CD4-positive, alpha-beta T cell treated with Interleukin-2 at 100 ng/mL for 4 hours (primary cell): ENCODE measurements at places on chromosomes 1 and 21.

DNA sequence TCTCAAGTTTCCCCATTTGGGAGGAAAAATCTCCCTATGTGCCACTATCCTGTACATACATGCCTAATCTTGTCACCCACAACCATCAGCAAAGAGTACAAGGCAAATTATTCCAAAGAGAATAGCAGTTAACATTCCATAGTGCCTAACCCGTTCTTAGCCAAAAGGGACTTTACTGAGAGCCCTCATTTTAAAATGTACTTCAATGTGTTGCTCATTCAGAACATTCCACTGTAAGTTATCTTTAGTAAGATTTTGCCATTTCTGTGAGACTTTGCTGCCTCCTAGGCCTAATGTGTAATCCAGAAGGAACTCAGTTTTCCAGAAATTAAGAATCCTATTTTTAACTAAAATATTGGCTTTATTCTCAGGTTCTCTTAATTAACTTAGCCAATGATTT is 11.3 kb upstream of the MRPL55 start:
- DNase-seq: no peak

GRCh38 chr21:31870472-31871193 is 2.2 kb upstream of the HUNK start:
- no peak for DNase-seq

DNA sequence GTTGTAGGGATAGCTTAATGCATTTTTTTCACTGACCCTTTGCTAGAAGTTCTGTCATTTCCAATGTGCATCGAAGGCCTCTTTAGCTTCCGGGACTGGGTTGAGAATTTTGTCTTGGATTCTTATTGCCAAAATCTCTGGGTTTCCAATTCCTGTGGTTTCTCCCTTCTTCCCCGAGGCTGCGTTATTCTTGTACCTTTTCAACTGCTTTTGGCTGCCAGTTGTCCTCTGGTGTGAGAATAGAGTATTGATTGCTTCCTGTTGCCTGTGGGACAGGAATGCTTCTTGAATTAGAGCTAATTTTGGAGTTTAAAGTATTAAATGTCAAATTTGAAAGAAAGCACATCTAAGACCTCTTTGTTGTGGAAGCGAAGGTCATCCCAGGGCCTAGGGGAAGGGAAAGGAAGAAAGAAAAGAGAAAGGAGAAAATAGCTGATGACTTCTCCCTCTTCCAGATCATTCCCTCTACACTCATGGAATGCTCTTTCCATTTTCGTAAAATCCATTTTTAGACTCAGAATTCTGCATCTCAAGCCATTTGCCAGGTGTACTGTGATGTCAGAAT is 21.1 kb downstream of the HUNK start:
- DNase-seq: no peak

- no peak for DNase-seq
These were observed 169.6 kb downstream of the TGFB2 start for GRCh38 chr1:218514689-218515088.

GRCh38 chr1:52264530-52265115 is 101.4 kb downstream of the CC2D1B start:
- no peak for DNase-seq

DNA sequence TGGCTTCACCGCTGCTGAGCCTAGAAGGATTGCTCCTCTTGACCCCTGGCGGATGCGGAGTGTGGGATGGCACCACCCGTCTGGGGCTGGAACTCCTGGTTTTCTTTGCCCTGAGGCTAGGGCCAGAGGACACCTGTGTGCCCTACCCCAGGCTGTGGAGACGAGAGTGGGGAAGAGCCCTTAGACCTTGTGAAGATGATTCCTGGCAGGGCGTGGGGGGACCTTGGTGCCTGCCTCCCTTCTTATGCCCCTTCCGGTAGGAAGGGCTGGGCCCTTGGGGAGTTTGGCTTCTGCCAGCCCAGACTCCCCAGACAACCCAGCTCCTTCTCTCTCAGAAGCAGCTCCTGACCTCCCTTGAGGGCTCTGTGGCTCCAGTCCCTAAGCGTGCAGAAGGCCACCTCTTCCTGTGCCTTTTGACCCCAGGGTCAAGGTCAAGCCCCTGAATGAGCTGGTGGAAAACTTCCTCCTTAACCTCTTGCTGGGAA is 891 bp downstream of the RPS6KA1 start:
- DNase-seq: no peak

DNA sequence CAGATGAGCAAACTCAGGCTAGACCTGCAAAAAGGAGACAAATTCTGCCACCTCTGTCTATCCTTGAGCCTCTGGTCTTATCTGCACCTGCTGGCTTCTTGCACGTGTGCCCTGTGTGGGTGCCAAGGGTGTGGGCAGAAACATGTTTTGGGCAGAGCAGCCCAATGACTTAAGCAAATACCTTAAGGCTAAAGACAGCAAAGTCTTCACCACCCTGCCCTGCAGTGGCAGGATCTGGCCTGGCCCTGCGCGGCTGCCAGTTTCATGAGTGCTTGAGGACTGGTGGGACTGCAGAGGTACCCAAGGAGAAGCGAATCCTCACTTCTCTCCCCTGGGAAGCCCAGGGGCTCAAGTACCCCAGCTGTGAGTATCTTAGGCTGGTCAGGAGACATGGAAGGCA is 3.8 kb upstream of the SLC26A9 start:
- no peak for DNase-seq

DNA sequence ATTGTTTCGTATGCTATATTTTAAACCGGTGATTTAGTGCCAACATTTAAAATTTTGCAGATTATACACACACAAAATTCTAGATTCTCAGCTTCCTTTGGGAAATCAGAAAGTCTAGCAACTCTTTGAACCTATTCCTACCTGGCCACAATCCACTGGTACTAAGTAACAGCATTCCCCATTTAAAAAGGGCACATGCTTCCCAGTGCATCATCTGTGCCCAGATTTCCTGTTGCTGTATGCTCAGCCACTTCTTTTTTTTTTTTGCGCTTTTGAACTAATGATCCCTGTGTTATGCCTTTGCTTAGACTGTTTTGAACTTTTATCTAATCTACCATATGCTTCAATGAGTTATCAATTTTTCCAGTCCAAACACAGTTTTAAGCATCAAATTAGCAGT is 548.4 kb downstream of the PLPP3 start:
- DNase-seq: no peak

GRCh38 chr1:223147873-223148272 is 4.8 kb upstream of the TLR5 start:
- no peak for DNase-seq

DNA sequence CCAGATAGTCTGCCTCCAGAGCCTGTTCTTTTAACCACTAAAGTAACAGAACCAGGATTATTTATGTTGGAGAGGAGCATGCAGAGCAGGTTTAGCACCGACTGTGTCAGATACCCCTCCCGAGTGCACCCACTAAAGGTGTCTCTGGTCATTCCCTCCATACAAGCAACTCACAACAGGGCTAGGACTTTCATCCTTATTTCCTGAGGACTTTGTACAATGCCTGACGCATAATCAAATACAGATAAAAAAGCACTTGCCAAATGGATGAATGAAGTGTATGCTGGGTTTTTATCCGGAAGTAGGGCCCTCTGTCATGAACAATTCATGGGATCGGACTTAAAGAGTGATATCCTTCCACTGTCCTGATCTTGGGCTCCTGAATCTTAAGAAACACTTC is 26.0 kb downstream of the RPL5 start:
- no peak for DNase-seq

- no peak for DNase-seq
These were observed 47.9 kb upstream of the ADGRL2 start for GRCh38 chr1:81752840-81753239.

DNA sequence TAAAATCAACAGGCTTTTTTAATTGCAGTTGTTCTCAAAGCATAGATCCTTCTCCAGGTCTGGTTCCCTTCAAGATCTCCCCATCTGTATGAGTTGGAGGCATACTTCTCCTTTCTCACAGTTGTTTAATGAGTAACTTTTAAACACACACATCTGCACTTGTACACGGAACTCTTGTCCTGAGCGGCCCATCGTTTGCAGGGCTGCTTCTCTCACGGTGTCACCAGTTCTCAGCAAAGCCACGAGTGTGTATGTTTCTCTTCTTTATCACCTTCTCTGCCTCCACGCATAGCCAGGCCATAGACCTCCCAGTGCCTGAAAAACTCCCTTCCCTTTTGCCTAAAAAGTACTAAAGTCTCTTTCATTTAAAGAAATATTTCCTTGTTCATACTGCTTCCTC is 68.7 kb upstream of the ROR1 start:
- no peak for DNase-seq

DNA sequence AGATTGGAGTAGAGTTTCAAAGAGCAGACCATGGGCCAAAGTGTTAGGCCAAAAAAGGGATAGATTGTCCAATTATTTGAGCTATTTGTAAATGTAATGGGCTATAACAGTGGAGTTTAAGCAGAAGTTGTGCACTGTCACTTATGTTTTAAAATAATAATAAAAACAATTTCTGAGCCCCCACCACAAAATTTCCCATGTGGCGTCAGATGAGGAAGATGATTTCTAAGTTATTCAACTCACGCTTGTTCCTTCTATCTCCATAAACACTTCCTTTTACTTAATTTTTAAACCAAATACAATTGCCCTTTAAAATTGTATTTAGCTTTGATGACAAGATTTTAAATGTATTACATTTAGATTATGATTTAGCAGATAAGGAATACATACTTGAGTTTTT is 330.0 kb downstream of the PTPRC start:
- DNase-seq: no peak

- no peak for DNase-seq
These were observed 443.0 kb downstream of the PTPRU start for GRCh38 chr1:29679316-29679715.

- DNase-seq: no peak
These were observed 382.3 kb downstream of the HHIPL2 start for GRCh38 chr1:222165629-222166028.

DNA sequence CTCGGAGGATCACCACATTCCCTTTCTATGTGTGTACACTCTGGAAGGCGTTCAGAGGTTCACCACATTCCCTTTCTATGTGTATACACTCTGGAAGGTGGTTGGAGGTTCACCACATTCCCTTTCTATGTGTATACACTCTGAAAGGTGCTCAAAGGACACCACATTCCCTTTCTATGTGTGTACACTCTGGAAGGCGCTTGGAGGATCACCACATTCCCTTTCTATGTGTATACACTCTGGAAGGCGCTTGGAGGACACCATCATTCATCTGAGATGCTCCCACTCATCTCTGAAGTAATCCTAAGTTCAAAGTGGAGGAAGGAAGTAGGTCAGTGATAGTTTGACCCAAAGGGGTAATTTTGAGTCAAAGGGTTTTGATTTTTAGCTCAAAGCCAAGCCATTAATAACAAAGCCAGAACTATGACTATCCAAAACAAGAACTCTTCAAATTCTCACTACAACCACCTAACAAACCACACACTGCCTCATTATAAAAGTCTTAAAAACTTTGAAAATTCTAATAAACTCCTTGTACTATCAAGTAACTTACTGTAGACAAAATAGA is 32.9 kb downstream of the NRIP1 start:
- no peak for DNase-seq

- DNase-seq: no peak
These were observed 3.7 kb upstream of the RHEX start for GRCh38 chr1:206049293-206049692.

DNA sequence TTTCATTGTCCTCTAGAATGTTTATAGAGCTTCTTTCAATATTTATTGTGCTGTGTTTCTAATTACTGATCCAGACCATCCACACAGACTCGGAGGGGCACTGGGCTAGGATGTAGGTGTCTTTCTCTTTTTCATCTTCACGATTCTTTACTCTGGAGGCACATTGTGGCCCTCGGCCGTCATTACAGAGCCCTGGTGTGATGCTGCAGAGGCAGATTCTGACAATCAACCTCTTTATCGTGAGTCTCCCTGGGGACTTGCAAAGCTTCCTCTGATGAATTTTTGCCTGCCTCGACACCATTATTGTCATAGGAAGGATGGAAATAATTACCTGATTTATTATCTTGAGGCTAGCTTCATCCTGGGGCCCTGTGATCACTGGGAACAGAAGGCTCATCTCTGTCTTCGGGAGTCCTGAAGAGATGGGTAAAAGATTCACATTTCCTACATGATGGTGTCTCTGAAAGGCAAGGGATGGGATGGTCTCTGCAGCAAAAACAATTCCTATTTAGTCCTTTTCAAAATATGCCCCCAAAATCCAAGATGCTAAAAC is 89.4 kb downstream of the SEC16B start:
- DNase-seq: no peak

GRCh38 chr1:25468033-25468432 is 37.3 kb downstream of the MACO1 start:
- DNase-seq: no peak

DNA sequence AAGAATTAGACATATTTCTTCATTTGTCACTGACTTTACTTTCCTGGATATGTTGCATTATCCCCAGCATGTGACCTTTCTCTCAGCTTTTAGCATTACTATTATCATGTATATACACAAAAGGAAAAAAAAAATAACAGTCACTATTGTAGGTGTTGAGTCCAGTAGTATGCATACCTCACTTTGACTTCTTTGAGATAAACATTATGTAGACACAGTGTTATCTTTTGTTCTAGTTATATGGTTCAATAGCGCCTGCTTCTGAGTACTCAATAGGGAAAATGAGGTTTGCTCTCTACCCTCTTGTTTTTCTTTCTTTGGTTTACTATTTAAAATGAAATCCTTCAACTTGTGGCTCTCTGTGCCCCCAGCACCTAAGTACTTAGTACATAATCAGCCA is 409.6 kb upstream of the PKN2 start:
- DNase-seq: no peak

- DNase-seq: no peak
These were observed 20.0 kb downstream of the SCYL3 start for GRCh38 chr1:169873582-169874199.

DNA sequence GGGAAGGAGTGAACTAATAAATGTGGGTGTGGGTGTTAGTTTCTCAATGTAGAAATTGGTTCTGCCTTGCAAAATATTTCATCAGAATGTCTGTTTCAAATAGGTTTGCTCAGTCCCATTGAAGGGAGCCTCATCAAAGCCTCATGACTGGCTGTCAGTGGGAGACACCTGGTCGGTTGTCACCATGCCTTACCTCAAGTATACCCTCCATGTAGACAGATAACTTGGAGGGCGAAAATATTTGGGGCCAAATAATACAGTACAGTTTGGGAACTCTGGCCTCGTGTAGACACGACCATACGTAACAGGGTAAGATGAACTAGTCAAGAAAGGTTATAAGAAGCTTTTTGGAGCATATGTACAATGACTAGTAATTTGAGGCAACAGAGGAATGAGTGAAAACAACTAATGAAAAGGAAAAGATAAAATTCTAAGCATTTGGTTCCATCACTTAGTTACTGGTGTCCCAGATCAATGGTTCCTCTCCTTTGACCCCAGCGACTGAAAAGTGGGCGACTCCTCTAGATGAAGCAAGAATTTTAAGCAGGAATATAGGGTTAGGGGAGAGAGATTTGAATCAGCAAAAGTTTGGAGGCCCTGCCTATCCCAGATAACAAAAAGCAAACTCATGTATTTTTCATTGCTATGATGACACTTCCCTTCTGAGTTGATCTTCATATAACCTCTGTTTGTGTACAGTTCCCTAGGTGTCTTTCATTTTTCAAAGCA is 163.9 kb downstream of the LRRC40 start:
- DNase-seq: no peak

GRCh38 chr1:18637962-18638834 is 7.6 kb downstream of the PAX7 start:
- no peak for DNase-seq

GRCh38 chr1:20278692-20279130 is 12.0 kb upstream of the VWA5B1 start:
- DNase-seq: no peak

GRCh38 chr1:111656086-111657017 is 36.8 kb downstream of the RAP1A start:
- peak; percentile 40 for DNase-seq

GRCh38 chr1:53501065-53502005 is 42.1 kb downstream of the DMRTB1 start:
- DNase-seq: no peak

- DNase-seq: no peak
These were observed 96.7 kb downstream of the GABPA start for GRCh38 chr21:25831300-25831960.
